ENCODE measurements at places on chromosomes 6 and 20.

- DNase-seq: no peak
Observed at GRCh38 chr20:44011251-44011940, 96.7 kb downstream of the TOX2 start.

DNA sequence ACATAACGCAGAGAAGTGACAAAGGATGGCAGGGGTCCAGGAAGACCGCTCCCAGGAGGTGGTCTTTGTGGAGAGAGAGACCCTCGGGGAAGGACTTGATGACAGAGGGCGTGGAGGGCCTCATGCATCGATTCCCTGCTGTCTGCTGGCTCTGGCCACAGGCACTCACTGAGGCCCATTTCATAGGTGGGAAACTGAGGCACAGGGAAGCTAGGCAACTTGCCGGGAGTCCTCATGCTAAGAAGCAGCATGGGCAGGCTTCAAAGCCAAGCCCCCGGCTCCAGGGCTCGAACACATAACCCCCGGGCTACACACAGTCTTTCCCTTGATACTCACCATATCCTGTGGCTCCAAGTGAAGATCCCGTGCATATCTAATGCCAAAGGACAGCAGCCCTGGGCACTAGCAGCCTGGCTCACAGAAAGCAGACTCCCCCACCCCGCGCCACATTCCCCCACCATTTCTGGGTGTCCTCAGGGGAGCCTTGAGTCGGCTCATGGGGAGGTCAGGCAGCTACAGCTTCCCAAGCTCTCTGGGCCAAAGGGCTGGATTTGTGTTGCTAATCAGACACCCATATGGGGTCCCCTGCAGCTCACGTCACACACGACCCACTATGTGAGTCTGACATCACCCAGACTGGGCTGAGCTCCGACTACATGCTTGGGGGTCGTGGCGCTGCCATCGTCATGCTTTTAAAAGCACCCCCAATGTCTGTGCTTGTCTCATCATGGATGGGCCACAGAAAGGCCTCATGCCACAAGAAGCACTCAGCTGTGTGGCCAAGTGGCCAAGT, 130.9 kb upstream of the PMEPA1 start:
- no peak for DNase-seq

DNA sequence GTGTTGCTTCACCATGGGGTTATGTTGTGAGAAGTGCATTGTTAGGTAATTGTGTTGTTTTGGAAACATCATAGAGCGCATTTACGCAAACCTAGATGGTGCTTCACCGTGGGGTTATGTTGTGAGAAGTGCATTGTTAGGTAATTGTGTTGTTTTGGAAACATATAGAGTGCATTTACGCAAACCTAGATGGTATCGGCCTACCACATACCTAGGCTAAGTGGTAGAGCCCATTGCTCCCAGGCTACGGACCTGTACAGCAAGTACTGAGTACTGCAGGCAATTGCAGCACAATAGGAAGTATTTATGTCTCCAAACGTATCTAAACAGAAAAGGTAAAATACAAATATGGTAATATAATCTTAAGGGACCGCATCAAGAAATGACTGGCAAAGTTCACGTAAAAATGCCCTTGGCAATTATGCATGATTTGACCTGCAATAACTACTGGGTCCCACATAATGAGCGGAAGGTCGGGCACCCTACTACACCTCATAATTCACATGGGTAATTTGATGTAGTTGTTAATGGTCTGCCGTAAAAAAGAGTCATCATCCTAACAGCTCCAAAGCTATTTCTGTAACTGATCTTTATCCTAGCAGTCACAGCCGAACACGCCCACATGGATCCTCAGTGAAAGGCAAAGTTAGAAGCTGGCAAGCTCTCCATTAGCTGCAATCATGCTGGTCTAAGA, 76.0 kb downstream of the RSPH3 start:
- peak; percentile 66 for DNase-seq

DNA sequence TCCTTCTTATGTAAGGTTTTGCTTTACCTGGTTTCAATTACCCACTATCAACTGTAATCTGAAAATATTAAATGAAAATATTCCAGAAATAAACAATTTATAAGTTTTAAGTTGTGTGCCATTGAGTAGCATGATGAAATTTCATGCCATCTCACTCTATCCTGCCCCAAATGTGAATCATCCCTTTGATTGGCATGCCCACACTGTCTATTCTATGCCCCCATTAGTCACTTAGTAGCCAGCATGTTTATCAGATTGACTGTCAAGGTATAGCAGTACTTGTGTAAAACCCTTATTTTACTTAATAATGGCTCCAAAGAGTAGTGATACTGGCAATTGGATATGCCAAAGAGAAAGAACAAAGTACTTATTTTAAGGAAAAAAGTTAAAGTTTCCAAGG, 403.8 kb downstream of the ADGRB3 start:
- no peak for DNase-seq

- DNase-seq: no peak
Observed at GRCh38 chr20:48319943-48320584, 507.7 kb downstream of the PREX1 start.

All from renal pelvis (tissue), 12 donors.